ENCODE measurements at places on chromosomes 16 and 17. TPM values are rescaled to one million over a fixed set of nuclear protein-coding genes. Genes with fewer than 3 reads are reported as not detected.

DNA sequence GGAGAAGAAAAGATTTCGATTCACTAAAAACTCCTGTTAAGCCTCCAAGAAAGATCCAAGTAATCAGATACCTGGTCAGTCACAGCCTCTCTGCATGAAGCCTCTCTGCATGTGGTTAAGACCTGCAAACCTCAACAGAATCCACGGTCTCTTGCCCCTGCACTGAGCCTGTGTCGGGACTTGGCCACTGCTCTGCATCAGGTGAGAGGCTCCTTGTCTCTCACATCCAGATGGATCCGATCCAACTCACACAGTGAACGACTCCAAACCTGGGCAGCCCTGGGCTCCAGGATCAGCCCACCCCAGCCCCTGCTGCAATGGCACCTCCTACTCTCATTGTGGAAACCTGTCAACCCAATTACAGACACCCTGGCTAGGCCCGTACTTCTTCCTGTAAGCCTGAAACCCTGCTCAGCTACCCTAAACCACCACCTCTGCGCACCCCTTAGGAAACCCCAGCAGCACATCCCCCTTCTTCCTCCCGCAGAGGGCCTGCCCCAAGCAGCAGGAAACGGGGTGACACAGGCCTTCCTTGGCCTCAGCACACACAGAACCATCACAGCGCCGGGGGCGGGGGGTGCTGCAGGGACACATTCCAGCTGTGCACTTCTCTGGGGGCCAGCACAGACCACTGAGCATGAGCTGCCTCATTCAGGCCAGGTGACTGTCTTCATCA lies 129.5 kb downstream of the ANKRD11 start:
- no peaks in the 10 kb centered on the region for H3K27me3 ChIP-seq
- H3K4me3 ChIP-seq, result peak overlapping the region; percentile 22
- no peak overlapping the region for H3K27ac ChIP-seq
- no peak for DNase-seq
- peaks cover 21% of the 10 kb centered on the region for H3K4me1 ChIP-seq

SOX9 gene
- 1.2 TPM for total RNA-seq

- no peak for DNase-seq
- no peaks in the 10 kb centered on the region for H3K4me1 ChIP-seq
- H3K27me3 ChIP-seq, result no peaks in the 10 kb centered on the region
- H3K36me3 ChIP-seq, result peaks cover 76% of the 10 kb centered on the region
- no peak overlapping the region for H3K4me3 ChIP-seq
Observed at GRCh38 chr16:19868421-19868820, 16.2 kb downstream of the GPRC5B start.

- H3K36me3 ChIP-seq, result no peaks in the 10 kb centered on the region
- no peaks in the 10 kb centered on the region for H3K4me1 ChIP-seq
- no peak overlapping the region for H3K27ac ChIP-seq
Observed at GRCh38 chr16:67312719-67313118, 13.8 kb downstream of the KCTD19 start.

DNA sequence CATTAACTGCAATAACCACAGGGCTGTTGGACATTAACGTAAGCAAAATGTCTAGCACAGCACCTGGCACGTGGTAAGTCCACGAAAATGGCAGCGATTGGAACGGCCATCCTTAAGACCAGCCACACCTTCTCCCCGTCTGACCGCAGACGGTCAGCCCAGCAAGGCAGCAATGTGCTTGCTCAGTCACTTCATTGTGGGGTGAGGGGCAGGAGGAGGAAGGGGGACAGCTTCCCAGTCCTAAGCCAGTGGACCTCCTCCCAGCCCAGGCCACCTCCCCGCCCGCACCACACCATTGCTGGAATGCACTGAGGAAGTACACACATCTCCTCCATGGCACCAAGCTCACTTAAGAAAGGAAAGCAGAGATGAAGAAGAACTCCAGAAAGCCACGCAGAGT lies 8.6 kb upstream of the MYLK3 start:
- no peak overlapping the region for H3K27ac ChIP-seq
- no peaks in the 10 kb centered on the region for H3K27me3 ChIP-seq
- DNase-seq, result no peak
- H3K4me1 ChIP-seq, result no peaks in the 10 kb centered on the region
- H3K36me3 ChIP-seq, result no peaks in the 10 kb centered on the region

Measured in H9 (cell line).